ENCODE measurements at places on chromosomes 2 and 18. TPM values are rescaled to one million over a fixed set of nuclear protein-coding genes. Genes with fewer than 3 reads are reported as not detected.
A peak's percentile ranks its signal among the peaks of the same experiment; 100 is the strongest.

- DNase-seq, result peak; percentile 27
Observed at GRCh38 chr18:29041976-29042375, 865.0 kb upstream of the CDH2 start.

GRCh38 chr2:150679456-150680120 lies 192.1 kb upstream of the RND3 start:
- DNase-seq, result no peak

DNA sequence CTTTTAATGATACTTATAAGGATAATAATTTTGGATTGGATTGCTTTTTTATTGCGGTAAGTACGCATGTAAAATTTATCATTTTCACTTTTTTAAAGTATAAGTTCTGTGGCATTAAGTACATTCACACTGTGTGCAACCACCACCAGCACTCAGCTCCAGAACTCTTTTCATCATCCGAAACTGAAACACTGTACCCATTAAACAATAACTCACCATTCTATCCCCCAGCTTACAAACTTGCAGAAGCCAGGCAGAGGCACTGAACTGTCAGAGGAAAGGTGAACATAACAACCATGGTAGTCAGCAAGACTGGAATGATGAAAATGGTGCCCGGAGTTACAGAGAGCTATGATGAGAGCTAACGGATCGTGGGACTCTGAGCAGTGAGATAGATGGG lies 465.9 kb downstream of the ADCYAP1 start:
- no peak for DNase-seq

- DNase-seq, result peak; percentile 69
Observed at GRCh38 chr18:34695310-34695709, 14.8 kb upstream of the DTNA start.

GRCh38 chr2:203535078-203535783 lies at the start of gene RAPH1:
RAPH1 (minus strand) TSS chr2:203535301; CDS start chr2:203495353, 39,948 bp downstream.
- peak; percentile 94 for DNase-seq

- DNase-seq, result no peak
Observed at GRCh38 chr2:121562269-121563176, 31.8 kb downstream of the RNU4ATAC start.

DNA sequence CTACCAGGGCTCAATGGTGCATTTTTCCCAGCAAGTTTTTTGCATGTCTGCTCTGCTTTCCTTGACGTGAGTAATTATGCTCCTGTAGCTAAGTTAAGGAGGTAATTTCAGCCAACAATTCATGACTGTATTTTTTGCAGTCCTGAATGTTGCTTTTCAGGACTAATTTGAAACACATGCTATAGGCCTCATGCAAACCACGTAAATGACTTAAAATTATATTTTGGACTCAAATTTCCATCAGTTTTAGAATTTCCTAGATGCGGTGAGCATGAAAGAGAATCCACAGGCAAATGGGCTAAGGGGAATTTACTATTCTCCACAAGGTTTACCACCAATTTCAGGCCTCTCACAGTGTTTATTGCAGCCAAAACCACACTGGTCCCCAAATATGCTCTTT lies 589.9 kb upstream of the LRRTM1 start:
- no peak for DNase-seq

CD207 gene
- not detected for total RNA-seq

GRCh38 chr2:215961981-215962380 lies 51.4 kb downstream of the MREG start:
- DNase-seq, result no peak

- DNase-seq, result no peak
Observed at GRCh38 chr2:120254178-120254577, 1.5 kb downstream of the RALB start.

GRCh38 chr2:19819097-19820065 lies 82.4 kb downstream of the TTC32 start:
- DNase-seq, result peak; percentile 92

INHA gene
- 0.13 TPM for total RNA-seq

DNA sequence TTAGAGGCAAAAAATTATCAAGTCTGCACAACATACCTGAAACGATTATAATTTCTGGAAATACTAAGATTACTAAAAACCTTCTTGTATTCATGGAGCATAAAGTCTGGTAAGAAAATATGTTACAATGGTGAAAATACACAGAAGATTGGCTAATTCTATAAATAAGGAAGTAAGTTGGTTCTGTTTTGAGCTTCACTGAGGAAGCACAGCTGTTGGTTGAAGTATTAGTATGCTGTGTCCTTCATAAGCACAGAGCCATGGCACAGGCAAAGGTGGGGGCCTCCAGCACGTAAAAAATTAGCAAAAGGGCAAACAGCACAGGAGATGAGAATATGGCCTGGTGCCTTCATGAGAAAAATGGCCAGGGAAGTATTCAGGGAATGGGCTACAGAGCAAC lies 40.4 kb upstream of the ANKRD62 start:
- DNase-seq, result no peak

GRCh38 chr2:237196866-237197618 lies 111.4 kb downstream of the COPS8 start:
- peak; percentile 67 for DNase-seq

ALPI gene
- not detected for total RNA-seq

SNTG2 gene
- total RNA-seq, result not detected

DNA sequence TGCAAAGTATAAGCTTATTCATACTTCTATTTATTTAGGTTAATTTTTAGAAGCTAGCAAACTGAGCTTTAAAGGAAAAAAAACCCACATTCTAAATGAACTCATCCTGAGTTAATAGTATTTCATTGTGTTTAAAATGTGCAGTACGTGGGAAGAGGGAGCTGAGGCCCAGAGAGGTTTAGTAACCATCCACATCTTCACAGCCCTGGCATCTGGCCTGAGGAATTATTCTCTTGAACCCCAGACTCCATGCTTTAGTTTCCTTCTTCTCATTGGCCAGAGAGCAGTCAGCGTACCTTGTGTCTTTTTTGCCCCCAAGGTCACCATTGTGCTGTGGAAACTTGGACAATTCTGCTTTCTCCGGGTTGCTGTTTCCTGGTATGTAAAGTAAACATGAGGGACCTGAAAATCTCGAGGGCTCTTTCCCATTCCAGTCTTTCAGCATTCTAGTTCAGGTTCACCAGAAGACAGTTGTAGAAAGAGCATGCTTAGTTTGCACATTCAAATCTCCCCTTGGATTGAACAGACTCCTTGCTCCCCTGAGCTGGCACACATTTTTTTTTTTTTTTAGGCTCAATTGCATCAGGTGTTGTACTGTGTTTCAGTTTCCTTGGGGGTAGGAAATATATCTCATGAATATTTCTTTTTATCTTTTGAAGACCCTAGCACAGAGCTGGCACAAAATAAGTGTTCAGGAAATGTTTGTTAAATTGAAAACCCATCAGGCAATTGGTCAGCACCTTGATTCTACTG lies 81.4 kb downstream of the MYCN start:
- no peak for DNase-seq

DNA sequence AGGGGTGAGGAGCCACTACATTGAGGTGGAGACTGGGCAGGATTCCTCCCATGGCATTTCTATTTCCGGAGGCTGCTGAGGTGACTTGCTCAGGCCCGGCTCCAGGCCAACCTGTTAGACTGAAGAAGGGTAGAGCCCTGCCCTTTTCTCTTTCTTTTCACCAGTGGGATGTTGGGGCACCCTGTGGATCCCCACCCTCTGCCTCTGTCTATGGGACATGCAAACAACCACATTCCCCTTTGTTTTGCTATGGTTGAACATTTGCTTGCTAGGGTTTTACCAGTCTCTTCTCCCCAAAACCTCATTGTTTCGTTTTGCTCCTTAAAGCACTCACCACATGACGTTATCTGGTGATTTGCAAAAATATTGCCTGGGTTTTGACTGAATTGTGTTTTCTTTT lies 183.3 kb downstream of the ARL4C start:
- no peak for DNase-seq

TYMS gene
- total RNA-seq, result 5.5 TPM

GPN1 gene
- 31.7 TPM for total RNA-seq

DNA sequence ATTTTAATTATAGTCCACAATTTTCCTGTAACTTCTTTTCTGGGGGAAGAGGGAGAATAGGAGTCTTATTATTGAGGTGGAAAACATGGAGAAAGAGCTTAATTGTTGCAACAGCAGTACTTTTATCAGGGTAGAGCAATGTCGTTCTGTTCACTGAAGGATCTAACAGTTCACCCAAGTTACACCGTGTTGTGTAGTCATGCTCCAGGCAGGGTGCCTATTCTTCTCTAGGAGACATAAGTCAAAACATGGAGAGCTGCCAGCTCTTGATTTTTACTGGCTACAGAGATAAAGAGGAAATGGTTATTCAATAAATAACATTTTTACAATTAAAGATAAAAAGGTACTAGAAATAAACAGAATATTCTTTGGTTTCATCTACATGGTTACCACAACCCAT lies 594.3 kb upstream of the NETO1 start:
- DNase-seq, result peak; percentile 17

- DNase-seq, result no peak
Observed at GRCh38 chr2:190903693-190904450, 23.3 kb downstream of the GLS start.

GRCh38 chr2:179335732-179336131 lies 71.1 kb upstream of the SESTD1 start:
- DNase-seq, result no peak

GRCh38 chr2:191086706-191087105 lies 64.1 kb downstream of the STAT4 start:
- no peak for DNase-seq

GRCh38 chr18:3329471-3329870 lies 67.5 kb downstream of the MYL12B start:
- peak; percentile 75 for DNase-seq

HOXD13 gene
- total RNA-seq, result not detected

TMEM247 gene
- total RNA-seq, result not detected

- peak; percentile 93 for DNase-seq
Observed at GRCh38 chr2:72864500-72864899, 22.7 kb upstream of the SPR start.

GRCh38 chr2:28160986-28161425 lies 231.7 kb upstream of the FOSL2 start:
- peak; percentile 63 for DNase-seq

- no peak for DNase-seq
Observed at GRCh38 chr2:240412975-240413812, 22.3 kb upstream of the GPC1 start.

- no peak for DNase-seq
Observed at GRCh38 chr2:190173392-190173791, 110.9 kb upstream of the MSTN start.

TANK gene
- total RNA-seq, result 68.7 TPM

MARCO gene
- total RNA-seq, result 0.13 TPM

GRCh38 chr2:206798000-206798399 lies 32.6 kb downstream of the FASTKD2 start:
- DNase-seq, result no peak

MGAT4A gene
- total RNA-seq, result 6.0 TPM

CTLA4 gene
- total RNA-seq, result not detected

DNA sequence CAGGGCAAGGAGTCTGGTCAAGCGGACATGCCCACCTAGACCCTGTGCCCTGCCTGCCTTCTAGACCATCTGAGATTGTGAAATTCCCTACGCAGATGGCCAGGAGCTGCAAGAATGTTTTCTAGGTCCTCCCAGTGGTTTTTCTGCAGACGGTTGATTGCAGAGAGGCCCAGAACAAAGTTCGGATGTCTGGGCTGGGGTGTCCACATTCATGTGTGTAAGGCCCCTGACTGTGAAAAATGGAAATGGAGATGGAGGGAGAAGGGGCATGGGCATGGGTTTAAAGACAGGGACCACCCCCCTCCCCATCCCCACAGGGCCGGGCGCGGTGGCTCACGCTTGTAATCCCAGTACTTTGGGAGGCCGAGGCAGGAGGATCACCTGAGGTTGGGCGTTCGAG lies 11.8 kb downstream of the ARHGAP25 start:
- DNase-seq, result no peak

DNA sequence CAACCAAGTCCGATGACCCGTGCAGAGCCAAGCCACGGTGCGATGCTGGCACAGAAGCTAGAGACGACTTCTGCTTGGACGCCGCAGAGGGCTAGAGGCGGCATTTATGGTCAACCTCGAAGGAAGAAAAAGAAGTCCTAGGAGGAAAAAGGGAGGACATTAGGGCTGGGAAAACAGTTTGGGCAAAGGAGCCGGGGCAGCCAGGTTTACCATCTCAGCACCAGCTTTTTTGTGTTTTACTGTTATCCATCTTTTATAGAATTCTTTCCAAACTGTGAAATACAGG lies 643 bp upstream of the DTNB start:
- no peak for DNase-seq

DNPEP gene
- total RNA-seq, result 50.8 TPM

XDH gene
- total RNA-seq, result 6.1 TPM

- DNase-seq, result no peak
Observed at GRCh38 chr2:183163821-183164649, 39.8 kb downstream of the NUP35 start.

ADGRF3 gene
- not detected for total RNA-seq

GRCh38 chr2:178409261-178409660 lies 41.7 kb downstream of the PRKRA start:
- no peak for DNase-seq

GRCh38 chr2:3465328-3465727 lies 54.0 kb downstream of the ADI1 start:
- DNase-seq, result no peak

GKN1 gene
- total RNA-seq, result not detected

DNA sequence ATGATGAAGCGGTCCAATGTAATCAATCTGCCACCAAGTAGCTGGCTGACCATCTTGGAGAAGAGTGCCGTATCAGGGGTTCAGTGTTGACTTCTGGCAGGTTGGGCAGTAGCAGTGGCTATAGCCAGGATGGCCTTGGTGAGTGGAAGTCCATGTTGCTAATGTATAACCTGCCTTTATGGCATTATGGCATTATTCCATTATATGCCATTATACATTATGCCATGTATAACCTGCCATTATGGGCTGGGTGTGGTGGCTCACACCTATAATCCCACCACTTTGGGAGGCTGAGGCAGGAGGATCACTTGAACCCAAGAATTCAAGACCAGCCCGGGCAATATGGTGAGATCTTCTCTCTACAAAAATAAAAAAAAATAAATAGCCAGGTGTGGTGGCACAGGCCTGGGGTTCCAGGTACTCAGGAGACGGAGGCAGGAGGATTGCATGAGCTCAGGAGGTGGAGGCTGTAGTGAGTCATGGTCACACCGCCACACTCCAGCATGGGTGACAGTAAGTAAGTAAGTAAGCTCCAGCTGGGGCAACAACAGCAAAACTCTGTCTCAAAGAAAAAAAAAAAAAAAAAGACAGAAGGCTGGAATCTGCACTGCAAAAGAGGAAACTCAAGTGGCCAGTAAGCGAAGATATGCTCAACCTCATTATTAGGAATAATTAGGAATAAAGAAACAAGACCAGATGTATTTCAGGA lies 24.4 kb upstream of the EMILIN2 start:
- DNase-seq, result no peak

- no peak for DNase-seq
Observed at GRCh38 chr2:201223089-201224073, 37.0 kb upstream of the CASP8 start.

- DNase-seq, result peak; percentile 70
Observed at GRCh38 chr18:61085036-61085435, 248.2 kb upstream of the CDH20 start.

GRCh38 chr2:241310917-241311566 lies 4.4 kb downstream of the HDLBP start:
- no peak for DNase-seq

ABCB6 gene
- 46.1 TPM for total RNA-seq

GRCh38 chr2:23387221-23387550 lies 2.2 kb downstream of the KLHL29 start:
- DNase-seq, result no peak

DYNC2LI1 gene
- 8.2 TPM for total RNA-seq

CDH7 gene
- not detected for total RNA-seq

Data from bronchial epithelial cell (primary cell).